ENCODE measurements at places on chromosomes 7 and 10. TPM values are rescaled to one million over a fixed set of nuclear protein-coding genes. Genes with fewer than 3 reads are reported as not detected.

GRCh38 chr7:1806354-1806753, 136.3 kb downstream of the ELFN1 start:
- no peak for DNase-seq
- H3K4me1 ChIP-seq: no peaks in the 10 kb centered on the region
- H3K36me3 ChIP-seq: no peaks in the 10 kb centered on the region
- peaks cover 9% of the 10 kb centered on the region for H3K27me3 ChIP-seq

Gene ACSL5
- total RNA-seq: 44.2 TPM

GRCh38 chr7:106122713-106123112, 10.6 kb upstream of the SYPL1 start:
- H3K27ac ChIP-seq: no peak overlapping the region
- H3K27me3 ChIP-seq: peaks cover 23% of the 10 kb centered on the region
- H3K4me1 ChIP-seq: peaks cover 11% of the 10 kb centered on the region

DNA sequence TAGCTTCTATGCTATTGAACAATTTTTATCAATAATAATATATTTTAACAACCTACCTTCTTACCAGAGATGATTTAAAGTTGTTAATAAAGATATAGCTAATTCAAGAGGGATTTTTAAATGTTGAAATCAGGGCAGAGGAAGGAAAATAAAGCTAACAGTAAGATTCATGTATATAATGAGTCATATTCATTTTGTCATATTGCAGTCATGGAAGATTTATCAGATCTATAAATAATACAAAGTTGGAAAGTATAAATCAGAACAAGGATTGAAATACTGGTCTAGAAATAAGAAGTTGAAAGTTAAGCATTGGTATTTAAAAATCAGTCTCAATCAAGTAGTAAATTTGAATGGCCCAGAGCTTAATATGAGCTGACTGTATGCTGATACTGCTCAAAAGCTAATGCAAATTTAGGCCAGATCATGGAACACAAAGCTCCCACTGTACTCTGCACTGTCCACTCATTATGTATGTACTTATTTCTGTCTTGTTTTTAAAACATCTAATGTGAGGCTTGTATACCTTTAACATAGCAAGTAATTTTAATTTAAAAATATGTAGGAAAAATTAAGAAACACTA, 196.9 kb downstream of the ZEB1 start:
- H3K27ac ChIP-seq: no peak overlapping the region
- peaks cover 2% of the 10 kb centered on the region for H3K4me1 ChIP-seq
- DNase-seq: no peak
- peaks cover 7% of the 10 kb centered on the region for H3K36me3 ChIP-seq

DNA sequence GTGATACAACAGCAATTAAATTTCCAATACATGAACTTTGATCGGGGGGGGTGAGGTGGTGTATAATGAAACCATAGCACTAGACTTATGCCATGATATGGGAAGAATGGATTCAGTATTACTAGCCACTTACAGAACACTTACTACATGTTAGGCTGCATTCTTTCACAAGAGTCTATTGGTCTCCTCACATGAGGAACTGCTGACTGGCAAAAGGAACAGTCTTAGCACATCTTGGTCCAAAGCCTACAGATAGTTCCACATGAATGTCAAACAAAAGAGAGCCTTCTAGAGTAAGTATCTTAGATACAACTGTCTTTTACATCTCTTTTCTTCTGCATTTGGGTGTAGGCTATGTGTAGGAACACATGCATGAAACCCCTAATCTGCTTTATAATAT, 115.9 kb upstream of the DNAJB12 start:
- no peaks in the 10 kb centered on the region for H3K27me3 ChIP-seq
- DNase-seq: no peak
- no peak overlapping the region for H3K27ac ChIP-seq
- no peaks in the 10 kb centered on the region for H3K4me1 ChIP-seq

DNA sequence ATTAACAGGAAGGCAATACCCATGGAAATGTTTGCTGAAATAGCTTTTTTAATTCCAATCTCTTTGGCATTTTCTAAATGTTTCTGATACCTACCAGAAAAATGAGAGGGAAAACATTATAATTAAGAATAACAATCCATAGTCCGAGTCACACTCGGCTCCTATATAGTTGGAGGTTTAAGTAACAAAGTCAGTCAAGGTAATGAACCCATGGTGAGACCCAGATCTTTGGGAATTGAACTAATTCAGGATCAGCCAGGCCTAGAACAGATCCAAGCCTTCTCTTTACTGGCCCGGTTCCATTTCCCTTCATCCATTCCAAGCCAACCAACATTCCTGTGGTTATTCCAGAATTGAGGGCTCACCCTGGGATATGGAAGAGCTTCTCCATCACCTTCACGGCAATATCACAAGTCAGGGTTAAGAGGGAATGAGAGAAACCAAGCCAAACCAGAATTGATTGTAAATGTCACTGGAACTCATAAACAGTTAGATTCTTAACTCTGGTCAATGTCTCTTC, 28.3 kb downstream of the ABCB4 start:
- peaks cover 2% of the 10 kb centered on the region for H3K36me3 ChIP-seq
- peaks cover 2% of the 10 kb centered on the region for H3K4me1 ChIP-seq
- H3K4me3 ChIP-seq: no peak overlapping the region
- peaks cover 30% of the 10 kb centered on the region for H3K27me3 ChIP-seq

DNA sequence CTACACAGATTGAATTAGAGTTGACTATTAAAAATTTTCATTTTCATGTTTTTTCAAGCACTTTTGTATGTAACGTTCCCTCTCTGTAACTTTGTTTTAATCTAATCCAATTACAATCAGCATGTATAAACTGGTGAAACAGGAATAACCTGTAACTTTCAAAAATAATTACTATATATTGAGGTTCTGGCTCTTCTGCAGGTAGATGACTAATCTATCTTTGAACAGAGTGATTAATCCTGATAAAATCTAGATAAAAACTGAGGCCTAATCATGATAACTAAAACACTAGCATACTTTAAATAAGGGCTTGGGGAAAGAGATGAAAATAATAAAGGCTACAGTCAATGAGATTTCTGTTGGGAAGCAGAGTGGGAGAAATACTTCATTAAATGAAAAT, 101.6 kb upstream of the KCND2 start:
- H3K4me1 ChIP-seq: no peaks in the 10 kb centered on the region
- no peak overlapping the region for H3K4me3 ChIP-seq
- DNase-seq: no peak
- no peak overlapping the region for H3K27ac ChIP-seq
- no peaks in the 10 kb centered on the region for H3K36me3 ChIP-seq

- no peaks in the 10 kb centered on the region for H3K4me1 ChIP-seq
- no peak overlapping the region for H3K27ac ChIP-seq
- no peak overlapping the region for H3K4me3 ChIP-seq
- DNase-seq: no peak
Observed at GRCh38 chr10:49024484-49024883, 84.8 kb upstream of the LRRC18 start.

- H3K27me3 ChIP-seq: no peaks in the 10 kb centered on the region
- H3K36me3 ChIP-seq: no peaks in the 10 kb centered on the region
- DNase-seq: no peak
- no peak overlapping the region for H3K27ac ChIP-seq
- no peak overlapping the region for H3K4me3 ChIP-seq
Observed at GRCh38 chr10:30820261-30820991, 190.9 kb upstream of the LYZL2 start.

GRCh38 chr7:88826222-88826621, 30.7 kb upstream of the TEX47 start:
- DNase-seq: no peak
- H3K27me3 ChIP-seq: no peaks in the 10 kb centered on the region
- H3K36me3 ChIP-seq: no peaks in the 10 kb centered on the region

GRCh38 chr10:85919491-85920021, 447.0 kb downstream of the GRID1 start:
- H3K4me3 ChIP-seq: no peak overlapping the region
- H3K4me1 ChIP-seq: peaks cover 5% of the 10 kb centered on the region
- H3K27me3 ChIP-seq: peaks cover 42% of the 10 kb centered on the region

DNA sequence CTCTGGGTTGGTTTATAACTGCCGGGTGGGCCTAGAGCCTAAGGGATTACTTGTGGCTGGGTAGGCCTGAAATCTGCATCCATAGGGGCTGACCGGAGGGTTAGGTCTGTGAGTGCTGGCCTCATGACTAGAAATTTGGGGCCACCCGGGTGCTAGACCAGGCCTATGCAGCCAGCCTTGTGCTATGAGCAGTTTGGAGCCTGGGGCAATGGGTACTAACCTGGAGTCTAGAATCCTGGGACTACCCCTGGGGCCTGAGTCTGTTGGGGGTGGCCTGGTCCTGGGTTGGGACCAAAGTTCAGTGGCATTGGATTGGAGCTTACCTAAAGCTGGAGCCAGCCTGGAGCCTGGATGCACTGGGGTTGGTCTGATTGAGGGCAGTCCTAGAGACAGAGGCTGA, 995.2 kb downstream of the ANKRD7 start:
- H3K4me3 ChIP-seq: no peak overlapping the region
- no peaks in the 10 kb centered on the region for H3K27me3 ChIP-seq
- no peaks in the 10 kb centered on the region for H3K36me3 ChIP-seq
- H3K4me1 ChIP-seq: no peaks in the 10 kb centered on the region

- no peaks in the 10 kb centered on the region for H3K4me1 ChIP-seq
- H3K27me3 ChIP-seq: peaks cover 19% of the 10 kb centered on the region
- DNase-seq: no peak
- no peak overlapping the region for H3K27ac ChIP-seq
- H3K4me3 ChIP-seq: no peak overlapping the region
Observed at GRCh38 chr7:8284606-8285005, 22.6 kb upstream of the ICA1 start.

GRCh38 chr7:4621396-4621795, 60.7 kb upstream of the FOXK1 start:
- DNase-seq: no peak
- H3K27me3 ChIP-seq: no peaks in the 10 kb centered on the region
- H3K36me3 ChIP-seq: peaks cover 4% of the 10 kb centered on the region

DNA sequence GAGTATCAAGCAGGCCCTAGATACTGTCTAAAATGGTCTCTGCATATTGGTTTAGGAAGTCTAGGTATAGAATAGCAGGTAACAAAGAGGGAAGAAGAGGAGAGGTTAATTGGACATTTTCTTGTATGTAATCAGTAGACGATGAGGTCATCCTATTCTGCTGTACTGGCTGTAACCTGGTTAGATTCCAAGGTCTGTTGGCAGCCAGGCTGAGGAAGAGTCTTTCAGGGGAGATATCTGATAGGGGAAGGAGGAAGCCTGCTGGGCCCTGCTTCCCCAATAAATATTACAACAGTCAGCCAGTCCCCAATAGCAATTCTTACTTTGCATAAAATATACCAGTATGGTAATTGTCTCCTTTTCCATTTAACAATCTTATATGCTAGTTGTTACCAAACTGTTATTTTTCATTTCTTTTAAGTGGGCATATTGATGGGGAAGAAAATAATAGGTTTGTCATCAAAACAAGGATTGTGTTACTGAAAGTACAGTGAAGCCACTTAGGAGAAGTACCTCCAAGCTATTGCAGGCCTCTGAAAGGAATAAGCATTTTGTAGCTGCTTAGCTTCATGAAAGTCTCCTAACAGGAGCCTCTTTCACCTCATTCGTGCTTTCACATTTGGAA, 186.4 kb downstream of the LRRC4 start:
- peaks cover 9% of the 10 kb centered on the region for H3K36me3 ChIP-seq
- DNase-seq: no peak
- no peaks in the 10 kb centered on the region for H3K27me3 ChIP-seq
- peaks cover 11% of the 10 kb centered on the region for H3K4me1 ChIP-seq

- H3K27ac ChIP-seq: no peak overlapping the region
- no peak overlapping the region for H3K4me3 ChIP-seq
- no peaks in the 10 kb centered on the region for H3K36me3 ChIP-seq
- no peaks in the 10 kb centered on the region for H3K27me3 ChIP-seq
Observed at GRCh38 chr10:131963350-131963749, 18.4 kb downstream of the BNIP3 start.

DNA sequence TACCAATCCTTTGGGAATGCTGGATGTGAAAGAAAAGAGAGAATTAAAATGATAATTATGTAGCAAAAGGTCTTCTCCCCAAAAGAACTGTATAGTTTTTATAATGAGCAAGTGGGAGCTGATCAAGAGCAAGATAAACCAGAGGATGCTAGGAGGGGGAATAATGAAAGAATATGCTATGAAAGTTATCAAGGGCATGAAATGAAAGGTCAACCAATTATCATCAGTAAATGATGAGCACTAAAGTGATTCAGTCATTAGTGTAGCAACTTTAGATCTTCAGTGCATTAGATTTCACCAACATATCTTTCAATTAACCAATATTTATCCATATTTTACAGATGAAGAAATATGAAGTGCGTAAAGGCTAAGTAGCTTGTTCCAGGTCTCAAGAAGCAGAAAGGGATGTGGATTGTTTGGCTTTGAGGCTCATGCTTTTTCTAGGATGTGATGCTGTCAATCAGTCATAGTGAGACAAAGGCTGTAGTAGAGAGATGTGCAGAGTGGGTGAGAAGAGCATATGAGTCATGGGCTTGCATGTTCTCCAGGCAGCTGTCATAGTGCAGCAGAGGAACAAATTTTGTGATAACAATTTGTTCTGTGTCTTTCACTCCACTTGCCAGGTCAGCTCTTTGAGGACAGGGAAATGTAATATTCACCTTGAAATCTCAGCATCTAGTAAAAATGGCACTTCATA, 5.7 kb upstream of the OR2F2 start:
- H3K27me3 ChIP-seq: no peaks in the 10 kb centered on the region
- H3K4me1 ChIP-seq: peaks cover 2% of the 10 kb centered on the region
- no peak overlapping the region for H3K27ac ChIP-seq

DNA sequence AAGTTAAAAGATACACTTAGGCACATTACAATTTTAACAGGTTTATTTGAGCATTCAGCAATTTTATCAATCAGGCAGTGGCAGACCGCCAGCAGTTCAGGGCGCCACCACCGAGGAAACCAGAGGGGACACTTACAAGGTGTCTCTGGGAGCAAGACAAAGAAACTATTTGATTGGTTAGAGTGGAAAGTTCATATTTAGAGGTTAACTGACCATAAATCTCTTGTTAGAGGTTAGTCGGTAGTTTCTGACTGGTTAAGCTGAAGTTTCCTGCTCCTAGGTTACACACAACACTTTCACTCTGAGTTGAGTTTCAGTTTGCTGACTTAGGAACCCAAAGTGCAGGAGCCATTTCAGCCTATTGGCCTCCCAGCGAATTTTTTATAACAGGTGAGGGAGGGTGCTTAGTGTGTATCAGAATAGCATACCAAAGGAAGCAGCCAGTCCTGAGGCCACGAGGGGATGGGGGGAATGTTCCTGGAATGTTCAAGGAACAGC, 10.8 kb upstream of the PVRIG start:
- peaks cover 32% of the 10 kb centered on the region for H3K4me1 ChIP-seq
- peak overlapping the region; percentile 93 for H3K27ac ChIP-seq
- peak overlapping the region; percentile 71 for H3K4me3 ChIP-seq
- peaks cover 5% of the 10 kb centered on the region for H3K36me3 ChIP-seq
- no peak for DNase-seq
- H3K27me3 ChIP-seq: no peaks in the 10 kb centered on the region

GRCh38 chr7:148211740-148212151, 378.8 kb upstream of the C7orf33 start:
- peaks cover 2% of the 10 kb centered on the region for H3K4me1 ChIP-seq
- H3K4me3 ChIP-seq: no peak overlapping the region
- no peak for DNase-seq

Gene UCN3
- total RNA-seq: not detected

Measured in T-helper 17 cell (primary cell).